NCI-H2081 treated with DMSO at 0.1 percent for 48 hours (cell line): ENCODE measurements at places on chromosomes 11 and 22.

DNA sequence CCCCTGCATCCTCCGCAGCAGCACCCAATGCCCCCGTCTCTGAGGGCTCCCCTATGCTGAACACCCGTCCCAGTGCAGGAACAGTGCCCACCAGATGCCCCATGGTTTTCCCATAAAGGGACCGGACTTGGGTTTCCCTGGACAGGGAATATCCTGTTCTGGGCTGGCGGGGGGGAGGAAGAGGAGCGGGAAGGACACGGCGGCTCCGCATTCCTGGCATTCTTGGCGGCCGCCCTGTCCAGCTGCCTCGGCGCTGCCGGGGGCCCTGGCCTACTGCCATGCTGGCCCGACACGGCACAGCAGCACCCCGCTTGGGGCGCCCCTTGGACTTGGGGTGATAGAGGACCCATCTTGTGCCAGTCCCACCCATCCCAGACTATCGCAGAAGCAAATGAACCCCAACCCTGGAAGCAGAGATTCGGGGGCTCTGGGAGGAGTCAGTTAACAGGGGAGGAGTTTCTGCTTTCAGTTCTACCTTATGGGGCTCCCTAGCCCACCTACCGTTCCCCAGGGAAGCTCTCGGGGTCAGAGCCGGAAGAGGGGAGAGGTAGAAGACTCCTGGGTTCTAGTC lies 23.7 kb upstream of the CBX7 start:
- no peak for DNase-seq

GRCh38 chr22:33789690-33790253 lies 130.5 kb downstream of the LARGE1 start:
- DNase-seq, result no peak

- DNase-seq, result no peak
These were observed 19.6 kb downstream of the RTN4R start for GRCh38 chr22:20248461-20248978.

GRCh38 chr11:4769838-4770237 lies at the start of gene OR51F1:
Gene OR51F1, minus strand, starts transcription at chr11:4769938. Its CDS starts 0 bp downstream, at chr11:4769938.
- DNase-seq, result no peak
